ENCODE measurements at places on chromosomes 2 and 18. TPM values are rescaled to one million over a fixed set of nuclear protein-coding genes. Genes with fewer than 3 reads are reported as not detected.

DNA sequence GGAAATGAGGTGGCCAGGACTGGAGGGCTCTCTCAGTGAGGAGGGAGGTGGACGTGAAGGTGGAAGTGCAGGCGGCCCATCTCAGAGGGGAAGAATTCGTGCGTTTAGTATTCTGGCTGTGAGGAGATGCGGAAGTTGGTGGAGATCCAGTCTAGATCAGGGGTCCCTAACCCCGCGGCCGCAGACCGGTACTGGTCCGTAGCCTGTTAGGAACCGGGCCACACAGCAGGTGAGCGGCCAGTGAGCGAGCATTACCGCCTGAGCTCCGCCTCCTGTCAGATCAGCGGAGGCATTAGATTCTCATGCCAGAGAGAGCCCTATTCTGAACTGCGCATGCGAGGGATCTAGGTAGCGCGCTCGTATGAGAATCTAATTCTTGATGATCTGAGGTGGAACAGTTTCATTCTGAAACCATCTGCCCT, 1.6 kb upstream of the FHOD3 start:
- no peak for DNase-seq

DNA sequence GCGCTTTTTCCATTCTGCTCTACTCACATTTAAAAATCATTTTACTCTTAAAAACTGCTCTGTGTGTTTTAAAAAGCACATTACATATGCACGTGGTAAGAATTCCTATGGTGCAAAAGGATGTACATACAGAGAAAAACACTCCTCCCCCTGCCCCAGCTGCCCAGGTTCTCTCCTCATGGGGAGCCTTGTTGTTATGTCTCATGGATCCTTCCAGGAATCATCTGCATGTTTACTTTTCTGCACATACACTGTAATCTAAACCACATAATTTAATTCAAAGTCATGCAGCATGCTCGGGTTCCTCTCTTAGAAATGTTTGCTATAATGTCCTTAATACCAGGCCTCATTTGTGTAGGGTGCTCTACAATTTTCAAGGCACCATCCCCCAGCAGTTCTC, 243.3 kb downstream of the LOXHD1 start:
- DNase-seq: no peak

GRCh38 chr2:112075490-112076260, 20.6 kb downstream of the TMEM87B start:
- DNase-seq: no peak

The ITM2C gene
- 524 TPM for polyA plus RNA-seq

DNA sequence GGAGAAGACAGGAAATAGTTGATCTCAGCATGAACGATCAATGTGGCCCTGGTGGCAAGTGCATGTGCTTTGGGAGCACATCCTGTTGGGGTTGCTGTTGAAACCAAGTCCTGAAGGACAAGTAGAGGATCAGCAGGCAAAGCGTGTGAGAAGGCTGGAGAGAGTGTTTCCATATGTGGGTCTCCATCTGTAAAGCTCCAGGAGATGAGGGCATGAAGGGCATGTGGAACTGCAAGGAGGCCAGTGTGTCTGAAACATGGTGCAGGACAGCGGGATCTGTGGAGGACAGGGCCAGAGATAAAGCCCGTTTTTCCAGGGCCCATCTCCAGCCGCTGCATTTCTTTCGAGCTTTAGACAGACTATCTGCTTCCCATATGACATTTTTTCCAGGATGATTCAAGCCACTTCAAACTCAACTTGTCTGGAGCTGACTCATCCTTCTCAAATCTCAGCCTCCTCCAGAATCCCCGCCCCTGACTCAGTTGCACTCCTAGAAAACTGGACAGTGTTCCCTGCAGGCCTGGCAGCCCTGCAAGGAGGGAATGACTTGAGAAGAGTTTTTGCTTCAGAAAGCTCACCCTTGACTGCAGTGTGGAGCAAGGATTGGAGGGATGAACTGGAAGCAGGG, 226.1 kb downstream of the VAPA start:
- DNase-seq: peak; percentile 39

The POU3F3 gene
- not detected for polyA plus RNA-seq

DNA sequence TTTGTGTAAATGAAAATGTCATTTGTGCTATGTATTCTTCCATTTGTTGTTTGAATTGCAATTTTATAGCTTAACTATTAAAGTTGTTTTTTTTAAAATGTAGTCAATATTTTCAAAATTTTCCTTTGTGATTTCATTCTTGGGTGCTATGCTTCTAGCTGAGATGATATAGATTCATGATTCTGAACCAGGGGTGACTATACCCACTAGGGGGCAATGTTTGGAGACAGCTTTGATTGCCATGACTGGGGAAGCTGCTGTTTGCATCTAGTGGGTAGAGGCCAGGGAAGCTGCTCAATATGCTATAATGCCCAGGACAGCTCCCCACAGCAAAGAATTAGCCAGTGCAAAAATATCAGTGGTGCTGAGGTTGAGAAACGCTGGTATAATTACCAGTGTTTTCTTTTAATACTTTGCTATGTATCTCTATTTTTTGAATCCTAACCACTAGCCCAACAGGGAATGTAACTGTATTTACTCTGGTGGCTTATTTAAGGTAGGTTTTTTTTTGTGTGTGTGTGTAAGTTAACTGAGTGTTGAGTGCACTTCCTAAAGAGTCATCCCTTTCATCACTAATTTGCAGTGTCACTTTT, 99.7 kb downstream of the MEP1B start:
- DNase-seq: no peak

The ACTG2 gene
- polyA plus RNA-seq: 81.3 TPM

DNA sequence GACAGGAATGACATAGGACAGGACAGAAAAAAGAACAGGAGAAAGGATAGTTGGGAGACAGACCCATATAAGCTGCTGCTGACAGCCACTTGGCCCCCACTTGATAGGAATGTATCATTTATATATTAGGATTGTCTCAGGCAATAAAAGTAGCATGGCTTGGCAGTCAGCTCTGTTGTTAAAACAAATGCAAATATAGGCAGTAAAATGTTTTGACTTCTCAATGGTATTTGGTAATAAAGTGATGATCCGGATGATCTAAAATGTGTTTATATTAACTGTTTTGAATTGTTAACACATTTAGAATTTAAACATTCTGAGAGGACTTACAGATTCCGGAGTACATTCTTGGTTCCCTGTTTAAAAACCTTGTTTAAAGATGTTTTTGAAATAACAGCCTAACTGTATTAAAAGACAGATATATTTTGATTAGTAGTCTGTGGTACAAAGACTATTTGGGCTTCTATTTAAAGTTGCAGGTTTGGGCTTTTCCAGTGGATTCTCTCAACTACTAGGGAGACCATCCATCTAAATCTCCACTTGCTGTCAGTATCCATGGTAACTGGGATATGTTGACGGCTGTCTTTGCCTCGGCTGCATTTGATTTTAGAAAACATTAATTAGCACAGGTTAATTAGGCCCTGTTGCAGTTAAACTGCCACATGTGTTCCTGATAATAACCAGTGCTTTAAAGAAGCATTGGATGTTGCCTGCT, 147.6 kb downstream of the ESCO1 start:
- DNase-seq: peak; percentile 65

The LRRC30 gene
- polyA plus RNA-seq: not detected

DNA sequence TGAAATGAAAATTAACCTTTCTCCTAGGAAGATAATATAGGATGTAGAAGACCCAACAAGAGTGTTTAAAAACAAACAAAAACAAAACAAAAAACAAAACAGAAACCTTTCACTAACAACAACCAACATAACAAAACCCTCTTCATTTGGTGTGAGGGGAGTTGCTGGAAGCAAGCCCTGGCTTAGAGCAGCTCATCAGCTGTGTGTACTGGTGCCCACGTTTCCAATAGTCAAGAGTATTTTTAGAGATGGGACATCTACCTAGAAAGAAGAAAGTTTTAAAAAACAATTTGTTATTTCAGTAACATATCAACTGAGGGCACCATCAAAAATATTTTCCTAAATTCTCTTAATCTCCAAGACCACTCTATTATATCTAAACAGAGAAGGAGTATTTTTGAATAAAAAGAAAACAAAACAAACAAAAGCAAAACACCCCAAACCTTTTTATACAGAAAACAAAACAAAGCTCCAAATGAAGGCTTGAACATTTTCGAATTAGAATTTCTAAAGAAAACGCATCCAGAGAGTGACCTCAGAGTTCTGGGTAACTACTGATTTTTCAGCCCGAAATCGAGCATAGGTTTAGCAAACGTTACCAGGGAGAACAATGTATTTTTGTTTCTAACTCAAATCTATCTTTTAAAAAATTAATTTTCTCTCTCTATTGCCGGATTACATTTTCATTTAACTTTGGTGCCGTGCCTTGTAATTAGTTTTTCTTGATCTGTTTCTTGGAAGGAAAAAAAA, 134.6 kb downstream of the INSIG2 start:
- no peak for DNase-seq

DNA sequence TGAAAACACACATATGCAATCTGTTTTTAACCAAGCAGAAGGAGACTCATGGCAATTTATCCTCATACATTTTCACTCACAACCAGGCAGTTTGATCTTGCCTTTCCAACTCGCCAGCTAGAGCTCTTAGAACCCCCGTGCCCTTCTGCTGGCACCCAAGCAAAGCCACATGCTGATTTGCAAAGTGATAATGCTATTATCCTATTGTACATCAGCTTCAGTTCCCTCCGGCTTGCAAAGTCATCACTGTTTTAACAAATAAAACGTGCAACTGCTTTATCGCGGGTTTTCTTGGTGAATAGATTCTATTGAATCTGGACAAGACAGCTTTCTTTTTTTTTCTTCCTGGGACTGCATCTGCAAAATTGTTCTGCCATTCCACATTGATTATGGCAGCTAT, 314.6 kb downstream of the LNPK start:
- no peak for DNase-seq

The TPO gene
- polyA plus RNA-seq: not detected

DNA sequence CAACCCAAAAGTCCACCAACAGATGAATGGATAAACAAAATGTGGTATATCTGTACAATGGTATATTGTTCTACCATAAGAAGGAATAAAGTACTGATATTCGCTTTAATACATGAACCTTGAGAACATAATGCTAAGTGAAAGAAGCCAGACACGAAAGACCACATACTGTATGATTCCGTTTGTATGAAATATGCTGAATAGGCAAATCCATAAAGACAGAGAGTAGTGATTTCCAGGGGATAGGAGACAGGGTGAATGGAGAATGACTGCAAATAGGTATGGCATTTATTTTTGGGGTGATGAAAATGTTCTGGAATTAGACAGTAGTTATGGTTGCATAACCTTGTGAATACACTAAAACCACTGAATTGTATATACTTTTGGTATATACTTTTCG, 28.6 kb upstream of the IHH start:
- DNase-seq: no peak

DNA sequence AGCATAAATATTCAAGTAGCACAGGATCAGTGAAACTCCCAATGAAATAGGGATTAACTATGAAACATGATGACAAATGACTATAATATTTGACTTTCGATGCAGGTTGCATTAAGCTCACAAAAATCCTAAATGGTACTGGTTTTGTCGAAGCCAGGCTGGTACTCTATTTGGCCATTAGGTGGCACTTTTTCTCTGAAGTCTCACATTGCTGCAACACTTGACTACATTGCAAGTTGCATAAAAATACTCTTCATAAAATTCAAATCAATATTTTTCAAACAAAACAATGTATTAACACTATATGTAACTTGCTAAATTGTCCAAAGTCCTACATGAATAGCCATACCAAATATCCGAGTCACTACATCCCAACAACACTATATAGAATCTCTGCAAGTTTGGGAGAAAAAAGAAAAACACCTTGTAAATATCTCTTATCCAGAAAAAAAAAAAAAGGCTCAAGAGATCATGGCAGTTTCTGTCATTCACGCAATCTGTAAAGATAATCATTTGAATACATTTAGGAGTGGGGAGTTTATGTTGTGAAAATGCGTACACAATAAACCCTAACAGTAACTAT, 9.5 kb downstream of the RTTN start:
- DNase-seq: no peak

DNA sequence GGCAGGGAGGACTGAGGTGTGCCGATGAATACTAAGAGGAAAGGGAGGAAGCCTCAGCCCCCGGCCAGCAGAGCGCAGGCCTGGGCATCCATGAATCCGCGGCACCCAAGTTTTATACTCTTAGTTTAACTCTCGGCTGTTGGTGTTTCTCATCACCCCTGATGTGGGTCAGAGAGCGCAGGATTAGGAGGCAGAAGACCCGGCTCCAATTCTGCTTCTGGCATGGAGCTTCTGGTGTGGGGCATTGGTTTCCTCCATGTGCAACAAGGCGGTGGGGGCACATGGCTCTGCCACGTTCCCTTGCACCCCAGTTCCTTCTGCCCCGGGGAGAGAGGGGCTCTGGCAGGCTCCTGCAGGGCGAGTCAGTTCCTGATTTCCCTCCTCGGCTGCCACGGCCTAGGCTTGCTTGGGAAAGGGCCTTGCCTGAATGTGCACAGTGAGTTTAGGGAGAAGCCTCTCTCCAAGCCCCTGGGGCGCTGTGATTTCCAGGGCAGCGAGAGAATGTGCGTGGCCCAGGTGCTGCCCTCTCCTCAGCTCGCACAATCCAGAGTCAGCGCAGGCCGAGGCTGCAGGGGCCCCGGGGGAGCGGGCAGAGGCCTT, 36.2 kb upstream of the DNMT3A start:
- no peak for DNase-seq

GRCh38 chr2:192127434-192127833, 67.3 kb downstream of the TMEFF2 start:
- DNase-seq: no peak

DNA sequence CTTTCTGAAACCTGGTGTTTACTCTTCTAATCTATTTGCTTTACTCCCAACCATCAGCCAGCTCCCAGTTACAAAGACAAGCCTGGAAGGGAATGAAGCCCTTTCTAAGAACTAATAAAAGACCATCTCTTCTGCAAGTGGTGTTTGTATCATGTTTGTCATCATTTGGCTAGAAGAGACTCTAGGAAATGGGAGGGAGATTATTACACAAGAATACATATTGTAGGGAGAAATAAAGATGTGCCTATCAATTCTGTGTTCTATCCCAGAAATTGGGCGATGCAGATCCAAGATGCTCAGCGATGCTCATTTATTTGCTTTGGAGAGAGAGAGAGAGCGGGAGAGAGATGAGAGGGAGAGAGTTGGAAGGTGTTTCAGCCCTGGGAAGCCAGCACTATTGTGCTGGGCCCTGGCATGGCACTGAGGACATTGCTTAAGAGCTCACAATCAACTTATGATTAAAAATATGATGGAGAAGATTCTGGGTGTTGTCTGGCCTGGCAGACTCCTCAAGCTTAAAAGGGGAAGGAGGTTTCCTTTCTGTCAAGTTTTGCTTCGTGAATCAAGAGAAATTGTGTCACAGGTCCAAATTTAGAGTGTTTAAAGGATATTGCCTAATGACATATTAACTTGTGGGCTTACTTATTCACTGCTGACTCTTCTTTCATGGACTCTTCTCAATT, 41.8 kb upstream of the AFF3 start:
- no peak for DNase-seq

The EVX2 gene
- polyA plus RNA-seq: not detected

The GALNT13 gene
- not detected for polyA plus RNA-seq

The CHST9 gene
- not detected for polyA plus RNA-seq

All from BJ (cell line).